NCI-H524 treated with DMSO at 0.1 percent for 48 hours (cell line): ENCODE measurements at places on chromosomes 6 and 20.

GRCh38 chr20:13341737-13342393 lies 120.8 kb downstream of the ISM1 start:
- DNase-seq = no peak

DNA sequence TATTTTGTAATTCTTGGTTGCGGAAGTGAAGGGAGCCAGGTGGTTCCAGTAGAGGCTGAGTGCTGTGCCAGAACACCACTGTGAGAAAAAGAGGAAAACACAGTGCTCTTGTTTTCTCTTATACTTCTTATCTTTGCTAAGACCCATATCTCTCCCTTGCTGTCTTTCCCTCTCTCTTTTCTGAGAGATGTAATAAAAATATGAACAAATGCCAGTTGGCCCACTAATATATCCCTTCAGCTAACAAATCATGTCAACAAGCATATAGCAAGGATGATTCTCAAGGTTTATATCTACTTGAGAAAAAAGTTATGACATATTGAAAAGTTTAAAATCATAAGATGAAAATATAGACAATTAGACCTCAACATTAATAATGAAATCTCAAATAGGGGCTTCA lies 758.3 kb downstream of the HDGFL1 start:
- no peak for DNase-seq

- DNase-seq = no peak
Measured at GRCh38 chr6:80553071-80553740, 446.7 kb downstream of the BCKDHB start.

GRCh38 chr6:3928111-3928510 lies 78.9 kb downstream of the FAM50B start:
- no peak for DNase-seq

DNA sequence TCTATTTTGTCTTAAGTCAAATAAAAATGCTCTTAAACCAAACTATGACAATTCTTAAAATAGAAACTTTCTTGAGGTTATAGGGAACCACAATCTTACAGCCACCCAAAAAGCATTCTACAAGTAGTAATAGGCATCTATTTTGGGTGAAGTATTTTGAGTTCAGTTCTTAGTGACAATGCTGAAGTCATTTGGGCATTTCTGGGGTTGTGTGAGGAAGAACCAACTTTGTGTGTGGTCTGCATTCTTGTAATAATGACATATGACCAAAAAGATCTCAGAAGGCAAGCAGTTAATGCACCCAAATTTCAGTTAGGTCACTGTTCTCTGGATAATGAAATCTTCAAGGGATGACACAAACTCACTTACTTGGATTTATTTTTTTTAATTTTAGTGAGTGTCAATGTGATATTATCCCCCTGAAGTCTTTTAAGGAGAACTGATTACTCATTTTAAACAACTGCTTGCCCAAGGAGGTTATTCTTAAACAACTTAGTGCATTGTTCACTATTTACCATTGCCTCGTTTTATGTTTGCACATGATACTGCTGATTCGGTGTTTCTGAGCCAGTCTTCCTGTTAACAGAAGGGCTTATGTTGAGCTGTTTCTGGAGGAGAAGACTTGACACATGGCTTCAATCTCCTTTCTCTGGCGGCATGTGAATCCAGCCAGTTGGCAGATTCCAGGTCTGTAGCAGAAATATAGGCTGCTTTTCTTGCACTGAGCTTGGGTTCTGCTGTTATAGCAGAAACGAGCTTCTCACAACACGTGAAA lies 618.9 kb downstream of the BCKDHB start:
- DNase-seq = no peak

GRCh38 chr6:70412252-70413113 lies 825 bp upstream of the FAM135A start:
- DNase-seq = no peak

GRCh38 chr6:8113131-8113654 lies 10.8 kb upstream of the EEF1E1 start:
- DNase-seq = no peak

DNA sequence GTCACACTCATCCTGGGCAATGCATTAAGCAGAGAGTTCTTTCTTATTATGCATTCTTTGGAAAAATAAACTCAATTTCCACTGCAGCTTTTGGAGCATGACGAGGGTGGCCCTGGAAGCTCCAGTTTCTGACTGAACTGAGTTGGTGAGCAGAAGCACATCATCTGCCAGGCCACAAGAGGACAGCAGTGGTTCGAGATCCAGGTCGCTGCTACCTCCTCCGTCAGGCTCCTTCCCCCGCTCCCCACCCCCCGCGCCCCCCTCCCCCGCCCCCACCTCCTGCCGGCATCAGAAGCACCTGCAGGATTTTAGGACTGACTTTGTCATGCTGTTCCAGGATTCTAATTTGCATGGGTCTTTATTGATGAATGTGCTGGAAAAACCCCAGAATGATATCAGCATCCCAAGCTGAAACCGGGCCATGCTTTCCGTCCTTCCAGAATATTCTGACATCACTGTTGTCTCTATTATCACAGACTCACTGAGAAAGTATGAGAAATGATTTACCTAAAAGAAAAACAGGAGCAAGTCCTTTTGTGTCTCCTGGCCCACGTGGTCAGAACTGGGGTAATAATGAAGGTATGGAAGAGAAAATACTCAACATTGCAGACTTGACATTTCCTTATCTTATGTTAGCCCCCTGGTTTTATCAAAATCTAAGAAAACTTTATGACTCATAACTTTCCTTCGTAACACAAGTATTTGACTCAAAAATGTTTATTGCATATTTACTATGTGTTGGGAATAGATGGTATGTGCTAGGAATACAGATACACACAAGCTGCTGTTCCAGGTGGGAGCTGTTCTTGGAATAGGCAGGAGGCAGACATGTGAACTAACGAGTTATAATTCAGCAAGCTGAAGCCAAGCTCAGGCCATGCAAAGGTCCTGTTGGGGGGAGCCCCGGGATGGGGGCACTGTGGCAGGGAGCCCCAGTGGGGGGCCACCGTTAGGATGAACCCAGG lies 220.2 kb upstream of the EXOC2 start:
- no peak for DNase-seq

- DNase-seq = peak; percentile 69
Measured at GRCh38 chr20:49575551-49576060, 7.7 kb upstream of the PTGIS start.

DNA sequence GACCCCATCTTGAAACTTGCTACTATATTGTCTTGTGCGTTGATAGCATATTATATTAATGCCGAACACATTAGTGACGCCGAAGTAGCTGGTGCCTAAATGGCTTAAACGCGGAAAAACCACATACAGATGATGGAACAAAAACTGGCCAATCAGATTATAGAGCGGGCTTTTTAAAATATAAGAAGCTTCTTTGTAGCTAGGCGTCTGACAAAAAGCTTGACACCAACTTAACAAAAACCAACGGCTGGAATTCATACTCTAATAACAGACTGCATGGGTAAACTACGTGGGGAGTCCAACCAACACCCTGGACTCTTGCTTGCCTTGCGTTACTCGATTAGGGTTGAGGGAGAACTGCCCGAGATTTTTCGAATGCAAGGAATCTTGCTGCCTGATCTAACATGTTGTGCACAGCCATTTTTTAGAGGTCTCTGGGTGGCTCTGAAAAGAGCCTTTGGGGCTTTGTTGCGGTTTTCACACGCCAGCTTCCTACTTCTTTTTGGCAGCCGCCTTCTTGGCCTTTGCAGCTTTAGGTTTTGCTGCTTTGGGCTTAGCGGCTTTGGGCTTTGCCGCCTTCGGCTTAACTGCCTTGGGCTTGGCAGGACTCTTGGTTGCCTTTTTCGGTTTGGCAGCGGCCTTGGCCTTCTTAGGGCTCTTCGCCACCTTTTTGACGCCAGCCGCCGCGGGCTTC lies 45.7 kb downstream of the OR2B2 start:
- no peak for DNase-seq

GRCh38 chr6:31558631-31559500 lies 11.5 kb downstream of the NFKBIL1 start:
- no peak for DNase-seq

DNA sequence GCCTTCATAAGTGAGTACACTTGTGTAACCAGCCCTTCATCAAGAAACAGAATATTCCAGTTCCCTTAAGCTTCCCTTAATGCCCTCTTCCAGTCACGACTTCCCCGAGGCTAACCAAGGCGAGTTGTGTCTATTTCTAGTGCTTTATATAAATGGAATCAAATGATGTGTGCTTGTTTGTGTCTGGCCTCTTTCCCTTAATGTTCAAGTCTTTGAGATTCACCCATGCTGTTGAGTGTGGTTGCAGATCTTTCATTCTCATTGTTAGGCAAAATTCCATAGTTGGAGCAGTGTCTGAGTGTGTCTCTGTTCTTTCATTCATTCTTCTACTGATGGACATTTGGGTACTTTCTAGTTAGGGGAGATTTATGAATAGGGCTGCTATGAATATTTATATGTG lies 135.0 kb downstream of the CEBPB start:
- DNase-seq = no peak

DNA sequence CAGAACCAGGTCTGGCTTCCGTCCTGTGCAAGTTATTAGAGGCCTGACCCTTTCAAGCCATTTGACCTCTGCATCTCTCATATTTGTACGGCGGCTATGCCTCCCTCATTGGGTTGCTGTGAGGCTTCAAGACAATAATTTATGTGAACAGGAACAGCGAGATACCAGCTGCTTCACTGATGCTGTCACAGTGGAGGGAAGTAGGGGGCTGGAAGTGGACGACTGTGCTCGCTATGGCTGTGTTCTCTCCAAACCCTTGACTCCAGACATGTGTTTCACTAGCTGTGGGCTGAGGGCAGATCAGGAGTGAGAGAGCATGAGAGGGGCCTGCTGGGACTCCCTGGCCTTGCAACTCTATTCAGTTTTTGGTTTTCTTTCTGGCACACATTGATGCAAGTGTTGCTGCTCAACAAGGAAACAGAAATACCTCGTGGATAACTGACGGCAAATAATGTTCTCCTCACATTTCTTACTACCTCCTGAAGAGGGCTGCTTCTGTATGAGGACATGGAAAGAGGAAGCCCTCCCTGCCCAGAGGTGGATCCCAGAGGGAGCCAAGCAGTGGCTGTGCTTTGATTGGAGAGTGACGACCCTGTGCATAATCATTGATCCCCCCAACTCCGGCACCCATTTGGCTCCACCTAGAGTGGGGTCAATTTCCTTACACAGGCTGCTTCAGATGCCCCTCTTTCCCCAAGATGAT lies 34.7 kb upstream of the SCP2D1 start:
- DNase-seq = no peak

GRCh38 chr6:148401571-148401970 lies 58.9 kb downstream of the SASH1 start:
- no peak for DNase-seq

- DNase-seq = no peak
Measured at GRCh38 chr6:41518118-41518517, 28.1 kb upstream of the FOXP4 start.
